ENCODE measurements at places on chromosomes 1 and 21.

DNA sequence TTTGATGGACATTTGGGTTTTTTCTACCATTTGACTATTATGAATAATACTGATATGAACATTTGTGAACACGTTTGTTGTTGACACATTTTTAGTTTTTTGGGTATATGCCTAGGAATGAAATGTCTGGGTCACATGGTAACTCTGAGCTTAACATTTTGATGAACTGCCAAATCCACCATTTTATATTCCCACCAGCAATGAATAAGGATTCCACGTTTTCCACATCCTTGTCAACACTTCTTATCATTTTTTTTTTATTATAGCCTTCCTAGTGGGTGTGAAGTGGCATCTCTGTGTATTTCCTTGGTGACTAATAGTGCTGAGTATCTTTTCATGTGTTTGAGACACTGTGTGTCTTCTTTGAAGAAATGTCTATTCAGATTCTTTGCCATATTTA, 67.6 kb downstream of the RASAL2 start:
- no peak for DNase-seq

DNA sequence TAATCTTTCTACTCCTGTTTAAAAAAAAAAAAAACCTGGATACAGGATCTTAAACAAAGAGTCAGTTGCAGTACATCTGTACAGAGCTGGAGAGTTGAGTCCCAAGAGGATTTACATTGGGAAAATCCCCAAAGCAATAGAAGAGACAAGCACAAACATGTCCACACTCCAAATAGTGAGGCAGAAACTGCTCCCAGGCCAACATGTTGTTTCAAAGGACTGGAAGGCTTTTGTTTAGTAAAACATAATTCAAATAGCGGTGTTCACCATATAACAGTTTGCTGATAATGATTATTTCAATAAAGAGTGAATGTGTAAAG, 425.4 kb downstream of the ADGRL2 start:
- DNase-seq, result no peak

GRCh38 chr1:69791311-69791710, 223.6 kb downstream of the LRRC7 start:
- no peak for DNase-seq

- DNase-seq, result no peak
Observed at GRCh38 chr1:22431965-22432364, 19.7 kb upstream of the ZBTB40 start.

DNA sequence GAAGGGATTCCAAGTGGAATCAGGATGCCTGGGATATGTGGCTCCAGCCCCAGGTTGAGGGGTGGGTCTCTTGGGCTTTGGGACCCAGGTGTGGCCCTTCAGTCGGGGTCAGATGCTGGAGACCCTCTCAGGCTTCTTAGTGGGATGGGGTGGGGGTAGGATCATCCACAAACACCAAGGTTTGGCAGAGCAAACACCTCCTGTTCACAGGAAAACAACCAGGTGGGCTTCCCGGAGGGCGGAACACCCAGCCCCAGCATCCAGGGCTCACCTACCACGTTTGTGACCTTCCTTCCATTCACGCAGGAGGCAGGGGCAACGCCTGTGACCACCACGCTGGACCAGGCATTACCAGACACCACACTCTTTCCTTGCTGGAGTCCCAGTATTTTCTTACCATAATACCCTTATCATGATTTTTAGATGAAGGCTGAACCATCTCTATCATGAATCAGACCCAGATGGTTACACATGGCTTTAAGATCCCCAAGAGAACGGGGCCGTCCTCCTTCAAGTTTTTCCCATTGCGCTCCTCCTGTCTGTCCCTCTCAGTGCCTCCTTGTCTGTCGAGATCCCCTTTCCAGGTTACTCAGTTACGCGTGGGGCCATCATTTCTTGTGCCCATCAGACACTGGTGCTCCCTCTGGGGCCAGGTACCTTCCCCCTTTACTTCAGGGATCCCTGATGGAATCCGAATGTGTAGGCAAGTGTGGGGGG, 428.2 kb downstream of the NPHP4 start:
- no peak for DNase-seq

DNA sequence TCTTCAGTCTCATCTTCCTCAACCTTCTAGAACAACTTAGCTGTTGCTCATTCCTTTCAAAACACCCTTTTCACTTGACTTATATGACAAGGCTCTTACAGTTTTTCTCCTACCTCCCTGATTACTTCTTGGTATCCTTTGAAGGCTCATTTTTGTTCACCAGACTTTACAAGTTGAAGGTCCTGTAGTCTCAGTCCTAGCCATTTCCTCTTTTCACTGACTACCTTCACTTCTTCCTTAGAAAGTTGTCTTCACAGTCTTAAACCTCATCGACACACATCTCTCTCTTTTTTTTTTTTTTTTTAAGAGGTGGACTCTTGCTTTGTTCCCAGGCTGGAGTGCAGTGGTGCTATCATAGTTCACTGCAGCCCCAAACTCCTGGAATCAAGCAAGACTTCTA, 6.6 kb upstream of the TP53BP2 start:
- no peak for DNase-seq

All from DND-41 (cell line).